Fibroblast of skin of back (primary cell): ENCODE measurements at places on chromosomes 4 and X.

GRCh38 chr4:145531223-145531622, 49.6 kb downstream of the SMAD1 start:
- no peak for DNase-seq

GRCh38 chr4:174080361-174080760, 203.1 kb downstream of the FBXO8 start:
- no peak for DNase-seq

DNA sequence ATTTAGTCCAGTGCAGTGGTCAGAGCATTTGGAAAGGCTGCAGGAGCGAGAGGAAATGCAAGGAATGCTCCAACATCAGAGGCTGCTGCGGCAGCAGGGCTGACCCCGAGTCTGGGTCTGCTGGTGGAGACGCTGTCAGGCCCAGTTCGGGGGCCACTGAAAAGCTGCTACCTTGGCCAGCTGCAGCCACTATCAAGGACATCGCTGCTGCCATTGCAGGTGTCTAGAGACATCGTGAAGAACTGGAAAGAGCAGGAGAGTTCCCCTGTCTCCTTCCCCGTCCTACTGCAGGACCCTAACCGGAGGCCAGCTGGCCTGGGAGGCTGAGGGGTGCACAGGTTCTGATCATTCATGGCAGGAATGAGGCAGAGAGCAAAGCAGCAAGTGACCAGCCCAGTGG, 29.5 kb upstream of the GPR78 start:
- no peak for DNase-seq

- no peak for DNase-seq
Observed at GRCh38 chr4:77082886-77083608, 7.3 kb upstream of the CCNI start.

DNA sequence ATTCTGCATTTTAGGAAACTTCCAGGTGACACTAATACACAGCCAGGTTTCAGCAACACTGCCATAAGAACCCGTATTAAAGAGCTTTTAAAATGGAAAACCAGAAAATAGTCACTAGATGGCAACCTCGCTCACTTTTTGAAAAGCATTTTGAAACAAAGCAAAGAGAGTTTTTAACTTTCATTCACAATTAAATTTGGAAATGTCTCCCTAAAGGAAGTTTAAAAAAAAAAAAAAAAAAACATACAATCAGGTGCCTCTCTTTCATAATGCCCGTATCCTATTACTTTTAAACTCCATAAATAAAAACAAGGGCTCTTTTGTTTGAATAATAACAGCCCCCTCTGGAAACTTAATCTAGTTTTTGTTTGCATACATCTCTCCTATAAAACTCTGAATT, 20.3 kb downstream of the MEPE start:
- peak; percentile 57 for DNase-seq

- peak; percentile 83 for DNase-seq
Observed at GRCh38 chrX:24245202-24245601, 68.7 kb downstream of the SUPT20HL2 start.

DNA sequence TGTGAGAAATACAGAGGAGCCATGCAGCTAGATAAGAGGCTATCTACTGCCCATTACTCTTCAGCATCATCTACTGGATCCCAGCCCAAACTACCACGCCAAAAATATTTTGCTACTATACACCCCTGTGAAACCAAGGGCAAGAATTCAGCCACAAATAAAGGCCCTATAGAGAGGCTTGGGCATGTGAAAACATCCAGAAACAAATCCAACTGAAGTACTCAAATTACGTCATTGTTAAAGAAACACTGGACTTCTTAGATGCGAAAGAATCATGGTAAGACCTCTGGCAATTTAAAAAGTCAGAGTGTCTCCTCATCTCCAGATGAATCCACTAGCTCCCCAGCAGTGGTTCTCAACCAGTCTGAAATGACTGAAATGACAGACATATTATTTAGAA, 12.8 kb downstream of the NDST3 start:
- no peak for DNase-seq

DNA sequence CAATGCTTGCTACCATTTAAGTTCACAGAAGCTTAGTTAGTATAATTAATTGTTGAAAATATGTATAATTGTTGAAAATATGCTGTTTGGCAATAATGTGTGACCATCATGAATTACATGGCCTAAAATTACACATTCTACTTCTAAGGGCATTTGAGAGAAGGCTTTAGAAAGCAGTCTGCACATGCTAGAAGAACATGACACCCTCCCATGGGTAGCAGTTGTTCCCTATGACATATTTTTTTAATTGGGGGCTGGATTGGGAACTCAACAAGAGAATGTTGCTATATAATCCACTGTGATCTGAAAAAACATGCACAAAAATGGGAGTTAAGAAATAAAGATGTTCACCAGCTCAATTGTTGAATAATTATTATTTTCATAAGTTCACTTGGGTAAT, 331.4 kb downstream of the ARHGAP24 start:
- DNase-seq: no peak

GRCh38 chr4:43103048-43103447, 210.5 kb downstream of the GRXCR1 start:
- DNase-seq: no peak

DNA sequence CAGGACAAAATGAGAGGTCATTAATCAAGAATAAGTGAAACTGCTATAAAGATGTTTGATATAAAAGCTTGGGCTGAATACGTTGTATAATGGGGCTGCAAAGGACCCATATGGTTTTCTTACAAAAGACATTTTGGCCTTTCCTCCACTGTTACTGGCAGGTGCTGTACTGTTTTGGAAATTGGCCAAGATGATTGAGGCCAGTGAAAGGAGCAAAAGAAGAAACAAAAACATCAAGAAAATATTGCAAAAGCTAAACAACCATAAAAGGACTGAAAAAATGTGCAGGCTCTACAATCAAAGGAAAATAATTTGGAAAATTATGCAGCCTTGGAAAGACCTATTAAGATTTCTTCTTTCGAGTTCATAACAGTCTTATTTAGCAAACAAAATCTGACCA, 222.2 kb upstream of the PPP1R2C start:
- no peak for DNase-seq

DNA sequence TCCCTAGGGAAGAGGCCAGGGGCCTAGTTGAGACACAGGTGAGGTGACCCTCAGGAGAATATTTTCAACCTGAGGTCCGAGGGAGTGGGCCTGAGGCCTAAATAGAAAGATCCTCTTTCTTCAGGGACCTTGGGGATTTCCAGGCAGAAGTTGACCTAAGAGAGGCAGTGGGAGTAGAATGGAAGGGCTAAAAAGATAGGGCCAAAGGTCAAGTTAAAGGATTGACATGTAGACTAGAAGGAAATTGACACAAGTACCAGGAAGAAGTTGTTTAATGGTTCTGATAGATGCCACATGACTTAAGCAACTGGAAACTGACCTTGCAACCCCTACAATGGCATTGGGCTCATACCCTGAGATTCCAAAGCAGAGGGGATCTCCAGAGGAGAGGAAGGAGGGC, 76.9 kb downstream of the SHROOM3 start:
- no peak for DNase-seq

- DNase-seq: no peak
Observed at GRCh38 chr4:70994387-70995099, 1.1 kb downstream of the DCK start.

- peak; percentile 93 for DNase-seq
Observed at GRCh38 chr4:144578681-144579080, 67.3 kb upstream of the HHIP start.

DNA sequence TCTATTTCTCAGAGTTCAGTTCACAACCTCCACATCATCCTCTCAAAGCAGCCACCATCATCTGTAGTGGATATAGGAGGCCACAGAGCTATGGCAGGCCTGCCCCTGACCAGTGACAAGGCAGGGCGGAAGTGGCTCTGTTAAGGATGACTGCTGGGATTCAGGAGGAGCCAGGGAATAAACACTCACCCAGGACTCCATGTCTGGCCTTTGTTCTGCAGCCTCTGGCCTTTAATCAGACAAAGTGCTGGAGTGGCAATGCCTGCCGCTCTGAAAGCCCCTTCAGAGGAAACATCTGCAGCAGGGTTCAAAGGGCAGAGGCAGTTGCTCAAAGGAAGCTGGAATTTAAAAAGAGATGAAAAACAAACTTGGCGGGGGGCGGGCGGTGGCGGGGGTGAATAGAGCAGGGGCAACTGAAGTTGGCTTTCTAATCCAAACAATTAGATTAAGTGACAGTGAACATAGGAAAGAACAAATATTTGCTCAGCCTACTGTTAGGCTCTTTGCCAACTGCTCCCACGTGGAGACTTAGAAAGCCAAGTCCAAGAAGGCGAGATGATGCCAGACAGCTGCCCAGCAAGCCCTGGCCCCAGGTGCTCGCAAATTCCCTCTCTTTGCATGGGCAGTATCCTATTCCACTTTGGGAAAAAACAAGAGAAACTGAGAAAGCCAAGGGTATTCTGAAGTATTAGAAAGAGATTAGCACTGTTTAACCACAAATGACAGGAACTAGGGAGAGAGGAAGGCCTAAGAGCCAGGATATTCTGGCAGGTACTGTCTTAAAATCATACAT, 5.5 kb downstream of the MPP1 start:
- DNase-seq: no peak

DNA sequence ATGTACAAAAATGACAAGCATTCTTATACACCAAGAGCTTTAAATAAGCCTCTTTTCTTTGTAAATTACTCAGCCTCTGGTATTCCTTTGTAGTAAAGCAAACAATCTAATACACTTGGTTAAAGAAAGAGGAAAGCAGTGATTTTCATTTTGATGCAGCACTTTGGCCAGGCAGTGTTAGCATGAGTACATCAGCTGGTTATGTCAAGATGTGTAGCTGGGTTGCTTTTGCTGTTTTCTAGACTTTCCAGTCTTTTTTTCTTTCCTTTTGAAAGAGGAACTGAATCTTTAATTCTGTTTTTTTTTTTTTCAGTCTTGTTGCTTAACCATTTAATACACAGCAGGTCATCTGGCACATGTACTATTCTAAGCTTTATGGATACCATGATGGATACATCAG, 167.1 kb upstream of the AADAT start:
- no peak for DNase-seq

GRCh38 chr4:70948665-70949260, 44.7 kb upstream of the DCK start:
- DNase-seq: no peak

DNA sequence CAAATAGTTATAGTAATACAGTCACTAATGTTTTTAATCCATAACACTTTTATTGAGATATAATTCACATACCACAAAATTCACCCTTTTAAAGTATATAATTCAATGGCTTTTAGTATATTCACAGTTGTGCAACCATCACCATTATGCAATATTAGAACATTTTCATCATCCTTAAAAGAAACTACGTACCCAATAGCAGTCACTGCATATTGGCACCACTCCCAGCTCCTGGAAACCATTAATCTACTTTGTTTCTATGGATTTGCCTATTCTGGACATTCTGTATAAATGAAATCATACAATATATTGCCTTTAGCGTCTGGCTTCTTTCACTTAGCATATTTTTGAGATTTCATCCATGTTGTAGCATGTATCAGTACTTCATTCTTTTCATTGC, 99.3 kb downstream of the AMMECR1 start:
- DNase-seq: no peak

DNA sequence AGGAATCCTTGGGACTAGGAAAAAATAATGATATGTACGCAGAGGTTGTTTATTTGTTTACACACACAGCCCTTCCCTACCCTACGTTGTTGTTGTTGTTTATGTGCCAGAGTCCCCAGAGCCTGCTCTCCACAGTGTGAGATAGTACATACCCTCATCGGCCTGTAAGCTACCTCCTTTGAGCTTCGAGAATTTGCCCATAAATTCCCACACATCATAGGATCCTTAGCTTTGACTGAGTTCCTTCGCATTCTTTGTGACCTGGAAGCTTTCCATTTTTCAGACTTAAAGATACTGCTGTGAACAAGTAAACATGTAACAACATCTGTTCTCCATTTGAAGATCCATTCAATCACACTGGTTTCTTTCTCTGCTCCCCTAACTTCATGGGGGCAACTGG, 114.5 kb downstream of the IRF2 start:
- DNase-seq: peak; percentile 7

DNA sequence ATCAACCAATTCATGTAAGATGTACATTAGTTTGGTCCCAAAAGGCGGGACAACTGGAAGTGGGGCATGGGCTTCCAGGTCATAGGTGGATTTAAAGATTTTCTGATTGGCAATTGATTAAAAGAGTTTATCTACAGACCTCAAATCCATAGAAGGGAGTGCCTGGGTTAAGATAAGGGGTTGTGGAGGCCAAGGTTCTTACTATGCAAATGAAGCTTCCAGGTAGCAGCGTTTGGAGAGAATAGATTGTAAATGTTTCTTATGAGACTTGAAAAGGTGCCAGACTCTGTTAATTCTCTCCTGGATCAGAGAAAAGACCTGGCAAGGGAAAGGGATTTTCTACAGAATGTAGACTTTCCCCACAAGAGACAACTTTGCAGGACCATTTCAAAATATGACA, 2.4 kb downstream of the MGST2 start:
- no peak for DNase-seq

DNA sequence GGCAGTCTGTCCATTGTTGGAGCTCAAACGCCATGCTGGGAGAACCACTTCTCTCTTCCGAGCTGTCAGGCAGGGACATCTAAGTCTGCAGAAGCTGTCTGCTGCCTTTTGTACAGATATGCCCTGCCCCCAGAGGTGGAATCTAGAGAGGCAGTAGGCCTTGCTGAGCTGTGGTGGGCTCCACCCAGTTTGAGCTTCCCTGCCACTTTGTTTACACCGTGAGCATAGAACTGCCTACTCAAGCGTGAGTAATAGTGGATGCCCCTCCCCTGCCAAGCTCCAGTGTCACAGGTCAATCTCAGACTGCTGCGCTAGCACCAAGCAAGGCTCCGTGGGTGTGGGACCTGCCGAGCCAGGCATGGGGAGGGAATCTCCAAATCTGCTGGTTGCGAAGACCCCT, 145.7 kb downstream of the VSIG4 start:
- DNase-seq: no peak

DNA sequence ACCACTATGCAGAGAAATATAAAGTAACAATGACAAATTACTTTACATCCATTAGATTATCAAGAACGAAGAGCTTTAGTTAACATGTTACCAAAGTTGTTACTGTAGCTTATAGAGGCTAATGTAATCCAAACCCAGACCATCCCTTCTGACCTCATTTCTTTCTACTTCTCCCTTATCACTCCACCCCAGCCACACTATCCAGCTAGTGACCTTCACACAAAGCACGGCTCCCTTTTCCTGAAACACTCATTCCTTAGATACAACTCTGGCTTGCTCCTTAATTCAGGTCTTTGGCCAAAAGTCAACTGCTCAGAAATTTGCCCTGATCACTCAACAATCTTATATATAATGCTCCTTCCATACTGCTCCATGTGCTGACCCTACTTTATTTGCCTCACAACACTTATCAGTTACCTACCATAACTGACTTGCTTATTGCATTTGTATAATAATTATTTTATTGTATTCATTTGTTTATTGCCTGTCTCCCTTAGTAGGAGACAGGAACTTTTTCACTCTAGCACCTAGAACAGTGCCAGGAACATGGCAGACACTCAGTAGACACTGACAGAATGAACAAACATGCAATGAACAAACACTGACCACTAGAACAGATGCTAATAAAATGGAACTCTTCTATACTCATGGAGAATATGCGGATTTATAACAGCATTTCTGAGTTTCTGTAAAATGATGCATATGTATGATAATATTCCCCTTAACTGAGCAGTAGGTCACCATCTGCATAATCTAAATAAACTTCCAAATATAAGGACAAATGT, 67.6 kb downstream of the EIF4E start:
- DNase-seq: no peak
